ENCODE measurements at places on chromosomes 6 and 20. TPM values are rescaled to one million over a fixed set of nuclear protein-coding genes. Genes with fewer than 3 reads are reported as not detected.

Gene ZNF311
- not detected for total RNA-seq

Gene CDH4
- total RNA-seq, result not detected

Gene HCK
- 15.5 TPM for total RNA-seq

Gene CALHM4
- total RNA-seq, result not detected

Gene SLC2A10
- total RNA-seq, result 12.2 TPM

Gene BPI
- 0.15 TPM for total RNA-seq

Gene LCA5
- total RNA-seq, result 2.3 TPM
